ENCODE measurements at places on chromosomes 16 and 17.

- no peak for DNase-seq
Observed at GRCh38 chr17:18017958-18018357, 21.0 kb downstream of the ATPAF2 start.

DNA sequence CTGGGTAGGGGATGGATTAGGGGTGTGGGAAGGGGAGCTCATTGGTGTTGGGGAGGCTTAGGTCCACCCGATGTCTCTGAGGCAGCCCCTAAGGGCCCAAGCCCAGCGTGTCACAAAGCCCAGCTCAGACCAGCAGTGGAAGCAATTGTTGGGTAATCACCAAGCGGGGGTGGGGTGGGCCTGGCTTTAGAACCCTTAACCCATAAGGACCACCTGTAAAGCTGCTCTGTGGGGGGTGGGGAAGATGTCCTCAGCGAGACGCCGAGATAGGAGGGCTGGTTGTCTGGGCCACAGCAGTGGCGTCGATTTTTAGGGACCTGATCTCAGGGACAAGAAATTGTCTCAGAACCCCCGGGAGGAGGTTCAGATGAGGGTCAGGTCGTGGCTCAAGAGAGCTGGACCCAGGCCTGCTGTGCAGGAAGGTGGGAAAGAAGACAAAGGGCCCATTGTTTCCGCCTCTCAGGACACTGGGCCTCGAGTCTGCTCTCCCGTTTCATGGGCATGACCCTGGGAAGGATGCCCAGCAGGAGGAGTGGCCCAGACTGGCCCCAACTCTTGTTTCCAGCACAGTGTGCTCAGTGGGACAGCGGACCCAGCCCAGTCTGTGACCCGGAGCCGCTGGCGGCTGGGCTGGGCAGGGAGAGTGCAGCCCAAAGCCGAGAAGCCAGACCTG lies 15.9 kb downstream of the ST6GALNAC2 start:
- DNase-seq = no peak

GRCh38 chr17:81665205-81666091 lies 957 bp downstream of the OXLD1 start:
- no peak for DNase-seq

GRCh38 chr16:1159973-1160772 lies 7.3 kb downstream of the CACNA1H start:
- no peak for DNase-seq

DNA sequence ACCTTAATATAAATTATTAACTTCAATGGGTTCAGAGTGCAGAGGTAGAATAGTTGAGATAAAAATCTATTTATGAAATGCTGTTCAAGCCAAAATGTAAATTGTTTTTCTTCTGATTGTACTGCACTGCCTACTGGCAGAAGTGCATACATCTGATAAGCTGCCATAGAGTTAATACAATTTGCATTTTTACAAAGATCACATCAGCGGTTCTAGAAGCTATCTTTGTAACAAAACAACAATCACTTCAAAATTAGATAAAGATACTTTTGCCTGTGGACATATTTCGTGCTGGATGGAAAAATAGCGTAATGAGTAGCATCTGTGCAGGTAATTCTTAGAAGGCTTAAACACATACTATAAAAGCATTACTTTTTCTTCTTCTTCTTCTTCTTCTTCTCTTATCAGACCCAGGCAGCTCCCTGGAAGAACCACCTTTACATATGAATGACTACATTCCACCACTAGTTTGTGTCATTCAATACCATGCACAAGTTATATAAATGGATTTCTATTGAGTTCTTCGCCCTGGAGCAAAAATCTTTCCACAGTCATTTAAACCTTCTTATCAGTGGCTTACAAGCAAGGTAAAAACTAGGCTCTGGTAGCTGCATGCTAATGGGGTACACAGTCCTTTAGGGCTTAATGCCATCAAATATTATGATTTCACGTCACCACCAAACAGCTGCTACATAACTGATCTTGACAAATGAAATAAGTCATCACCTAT lies 47.0 kb downstream of the SYNRG start:
- no peak for DNase-seq

DNA sequence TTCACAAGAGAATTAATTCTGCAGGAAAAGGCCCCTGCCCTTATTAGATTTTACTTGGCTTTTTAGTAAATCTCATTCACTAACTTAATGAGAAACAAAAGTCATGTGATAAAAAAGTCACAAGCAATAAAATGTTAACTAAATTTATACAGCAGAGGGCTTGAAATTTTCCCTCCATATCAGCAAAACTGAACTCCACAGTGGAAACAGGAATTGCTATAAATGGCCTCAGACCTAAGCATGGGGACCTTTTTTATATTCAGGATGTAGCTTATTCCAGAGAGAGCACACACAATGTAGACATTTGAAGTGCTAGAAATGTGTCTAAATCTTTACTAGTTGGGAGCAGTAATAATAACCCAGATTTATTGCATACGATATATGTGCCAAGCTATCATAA lies 291.5 kb downstream of the C16orf95 start:
- no peak for DNase-seq

DNA sequence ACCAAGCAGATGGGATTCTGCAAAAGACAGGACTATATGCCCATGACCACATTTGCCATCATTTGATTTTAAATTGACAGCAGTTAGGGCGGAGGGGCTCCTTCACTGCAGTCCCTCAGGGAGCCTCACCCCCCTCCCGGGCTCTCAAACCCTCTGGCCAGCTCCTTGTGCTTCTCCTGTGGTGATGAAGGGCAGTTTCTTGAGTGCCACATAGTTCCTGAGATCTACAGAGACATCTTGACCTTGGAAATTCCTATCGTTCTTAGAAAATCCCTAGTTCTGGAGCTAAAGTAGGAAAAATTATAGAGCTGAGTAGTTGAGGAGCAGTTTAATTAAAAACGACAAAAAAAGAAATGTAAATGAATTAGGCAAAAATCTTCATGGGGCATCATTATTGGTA lies 231.5 kb downstream of the CCDC182 start:
- no peak for DNase-seq

DNA sequence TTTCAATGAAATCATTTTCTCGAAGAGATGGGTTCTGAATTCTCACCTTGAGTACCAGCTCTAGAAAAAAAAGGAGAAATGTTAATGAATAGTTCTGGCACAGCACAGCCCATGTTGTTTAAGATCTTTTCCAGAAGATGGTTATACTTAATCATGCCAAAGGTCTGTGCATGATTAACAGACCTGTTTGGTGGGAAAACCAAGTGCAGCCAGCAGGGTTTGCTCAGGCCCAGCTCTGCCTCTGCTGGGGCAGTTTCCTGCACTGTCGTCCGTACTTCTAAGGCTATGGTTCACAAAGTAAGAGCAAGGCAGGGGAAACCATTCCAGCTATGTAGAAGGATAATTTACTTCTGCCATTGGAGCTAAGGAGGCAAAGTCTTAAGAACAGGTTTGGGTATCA lies 10.7 kb downstream of the ANKRD40 start:
- no peak for DNase-seq

DNA sequence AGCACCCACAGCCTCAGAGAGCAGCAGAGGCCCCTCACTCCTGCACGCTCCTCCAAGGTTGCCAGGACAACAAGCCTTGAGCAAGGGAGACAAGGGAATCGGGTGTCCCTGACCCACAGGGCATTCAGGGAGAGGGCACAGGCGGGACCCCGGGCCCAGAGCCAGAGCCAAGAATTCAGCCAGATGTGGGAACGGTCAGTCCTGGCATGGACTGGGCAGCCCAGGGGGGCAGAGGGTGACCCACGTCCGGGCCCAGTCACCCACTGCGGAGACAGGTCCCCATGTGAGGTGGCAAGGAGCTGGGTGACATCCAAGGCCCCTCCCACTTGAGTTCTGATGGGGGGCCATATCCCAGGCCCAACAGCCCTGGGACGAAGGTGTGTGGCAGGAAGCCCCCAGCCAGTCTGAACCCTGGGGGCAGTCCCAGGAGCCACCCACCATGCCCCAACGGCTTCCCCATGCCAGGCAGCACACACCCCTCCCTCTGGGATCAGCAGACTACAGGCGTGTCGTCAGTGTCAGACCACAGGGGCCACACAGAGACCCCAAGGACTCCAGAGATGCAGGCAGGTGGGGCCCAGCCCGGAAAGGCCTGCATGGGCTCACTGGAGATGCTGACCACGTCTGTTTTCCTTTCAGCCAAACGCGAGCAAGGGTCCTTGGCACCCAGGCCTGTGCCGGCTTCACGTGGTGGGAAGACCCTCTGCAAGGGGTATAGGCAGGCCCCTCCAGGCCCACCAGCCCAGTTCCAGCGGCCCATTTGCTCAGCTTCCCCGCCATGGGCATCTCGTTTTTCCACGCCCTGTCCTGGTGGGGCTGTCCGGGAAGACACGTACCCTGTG lies 23.0 kb downstream of the USP6 start:
- no peak for DNase-seq

DNA sequence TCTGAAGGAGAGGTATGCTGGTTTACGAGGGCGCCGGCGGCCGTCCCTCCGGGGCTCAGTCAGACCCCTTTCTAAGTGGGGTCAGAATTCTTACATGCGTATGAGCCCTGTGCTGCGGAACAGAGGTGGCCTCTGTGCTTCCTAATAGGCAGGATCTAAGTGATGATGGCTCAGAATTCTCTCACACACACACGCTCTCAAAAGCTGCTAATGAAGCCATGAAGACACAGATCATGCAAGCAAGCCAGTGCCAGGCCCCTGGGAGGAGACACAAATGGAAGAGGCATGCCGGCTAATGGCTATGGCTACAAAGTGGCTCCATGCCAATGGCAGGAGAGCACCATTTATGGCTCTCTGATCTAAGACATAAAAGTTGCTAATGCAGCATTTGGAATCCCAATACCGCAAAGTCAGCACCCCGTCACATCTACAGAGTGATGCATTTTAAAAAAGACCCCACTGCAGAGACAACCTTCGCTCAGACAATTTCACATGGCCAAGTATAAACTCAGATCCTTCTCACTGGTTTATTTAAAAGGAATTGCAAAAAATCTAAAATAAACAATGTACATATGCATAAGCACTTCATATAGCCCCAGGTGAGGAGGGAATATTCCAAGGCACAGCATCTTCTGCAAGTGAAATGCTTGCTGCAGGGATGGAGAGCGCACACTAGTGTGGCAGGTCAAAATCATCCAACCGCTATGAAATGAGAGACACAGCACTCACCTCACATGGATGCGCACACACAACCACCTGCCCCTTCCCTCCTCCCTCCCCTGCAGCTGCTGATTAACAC lies 24.5 kb downstream of the NPLOC4 start:
- DNase-seq = no peak

GRCh38 chr16:3054965-3055733 lies 8.8 kb downstream of the MMP25 start:
- DNase-seq = no peak

- no peak for DNase-seq
Observed at GRCh38 chr16:15854906-15855703, 1.7 kb downstream of the MYH11 start.
